T-helper 17 cell (primary cell): ENCODE measurements at places on chromosomes 2 and 18.

GRCh38 chr2:159411460-159411859, 125.0 kb upstream of the WDSUB1 start:
- H3K36me3 ChIP-seq, result peaks cover 5% of the 10 kb centered on the region
- no peaks in the 10 kb centered on the region for H3K27me3 ChIP-seq
- no peak for DNase-seq
- no peak overlapping the region for H3K27ac ChIP-seq
- H3K4me1 ChIP-seq, result no peaks in the 10 kb centered on the region
- H3K4me3 ChIP-seq, result no peak overlapping the region

DNA sequence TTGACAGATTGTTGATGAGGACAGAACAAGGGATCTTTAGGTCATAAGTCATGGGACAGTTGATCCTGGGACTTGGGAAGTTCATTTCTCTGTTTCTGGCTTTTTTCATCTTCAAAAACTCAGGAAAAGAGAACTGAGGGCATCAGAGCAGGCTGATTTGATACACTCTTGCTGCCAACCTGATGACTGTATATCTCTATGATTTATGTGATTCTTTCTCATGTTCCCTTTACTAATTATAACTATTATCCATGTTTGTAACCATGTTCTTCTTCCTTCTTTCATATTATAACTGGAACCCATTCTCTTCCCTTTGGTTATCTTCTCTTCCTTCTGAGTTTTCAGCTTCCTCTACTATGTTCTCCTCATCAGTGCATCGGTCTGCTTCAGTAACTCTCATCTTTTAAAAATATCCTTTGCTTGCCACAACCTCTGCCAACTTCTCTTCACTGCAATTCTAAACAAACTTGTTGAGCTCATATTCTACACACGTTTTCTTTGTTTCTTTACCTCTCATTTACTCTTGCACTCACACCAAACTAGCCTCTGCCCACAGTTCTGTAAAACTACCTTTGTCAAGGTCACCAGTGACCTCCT, 13.5 kb downstream of the RASGRP3 start:
- no peak for DNase-seq
- peaks cover 13% of the 10 kb centered on the region for H3K4me1 ChIP-seq
- H3K36me3 ChIP-seq, result peaks cover 3% of the 10 kb centered on the region
- peak overlapping the region; percentile 22 for H3K4me3 ChIP-seq
- no peak overlapping the region for H3K27ac ChIP-seq

GRCh38 chr2:128597121-128597762, 278.6 kb upstream of the HS6ST1 start:
- no peak overlapping the region for H3K4me3 ChIP-seq
- no peak overlapping the region for H3K27ac ChIP-seq
- H3K4me1 ChIP-seq, result no peaks in the 10 kb centered on the region
- H3K36me3 ChIP-seq, result no peaks in the 10 kb centered on the region

- no peak overlapping the region for H3K27ac ChIP-seq
- peaks cover 2% of the 10 kb centered on the region for H3K36me3 ChIP-seq
- DNase-seq, result no peak
- H3K27me3 ChIP-seq, result no peaks in the 10 kb centered on the region
Measured at GRCh38 chr2:200454927-200455801, 54.7 kb downstream of the KCTD18 start.

DNA sequence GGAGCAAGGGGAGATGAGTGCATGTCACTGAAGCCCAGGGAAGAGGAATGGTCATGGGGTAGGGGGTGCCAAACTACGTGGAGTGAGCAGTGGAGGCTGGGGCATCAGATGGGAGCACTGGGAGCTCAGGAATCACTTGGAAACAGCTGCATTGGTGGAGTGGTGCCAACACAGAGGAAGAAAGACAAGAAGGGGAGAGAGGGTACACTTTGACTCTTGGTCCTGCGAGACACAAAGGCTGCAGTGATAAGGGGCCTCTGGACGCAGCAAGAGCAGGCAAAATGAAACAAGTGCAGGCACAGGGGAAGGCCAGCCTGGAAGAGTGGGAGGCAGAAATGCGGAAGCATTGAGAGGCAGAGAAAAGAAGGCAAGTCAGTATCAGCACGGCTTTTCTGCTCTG, 134.7 kb upstream of the SMIM21 start:
- H3K27me3 ChIP-seq, result peaks cover 17% of the 10 kb centered on the region
- H3K4me3 ChIP-seq, result no peak overlapping the region
- no peaks in the 10 kb centered on the region for H3K4me1 ChIP-seq
- DNase-seq, result no peak

DNA sequence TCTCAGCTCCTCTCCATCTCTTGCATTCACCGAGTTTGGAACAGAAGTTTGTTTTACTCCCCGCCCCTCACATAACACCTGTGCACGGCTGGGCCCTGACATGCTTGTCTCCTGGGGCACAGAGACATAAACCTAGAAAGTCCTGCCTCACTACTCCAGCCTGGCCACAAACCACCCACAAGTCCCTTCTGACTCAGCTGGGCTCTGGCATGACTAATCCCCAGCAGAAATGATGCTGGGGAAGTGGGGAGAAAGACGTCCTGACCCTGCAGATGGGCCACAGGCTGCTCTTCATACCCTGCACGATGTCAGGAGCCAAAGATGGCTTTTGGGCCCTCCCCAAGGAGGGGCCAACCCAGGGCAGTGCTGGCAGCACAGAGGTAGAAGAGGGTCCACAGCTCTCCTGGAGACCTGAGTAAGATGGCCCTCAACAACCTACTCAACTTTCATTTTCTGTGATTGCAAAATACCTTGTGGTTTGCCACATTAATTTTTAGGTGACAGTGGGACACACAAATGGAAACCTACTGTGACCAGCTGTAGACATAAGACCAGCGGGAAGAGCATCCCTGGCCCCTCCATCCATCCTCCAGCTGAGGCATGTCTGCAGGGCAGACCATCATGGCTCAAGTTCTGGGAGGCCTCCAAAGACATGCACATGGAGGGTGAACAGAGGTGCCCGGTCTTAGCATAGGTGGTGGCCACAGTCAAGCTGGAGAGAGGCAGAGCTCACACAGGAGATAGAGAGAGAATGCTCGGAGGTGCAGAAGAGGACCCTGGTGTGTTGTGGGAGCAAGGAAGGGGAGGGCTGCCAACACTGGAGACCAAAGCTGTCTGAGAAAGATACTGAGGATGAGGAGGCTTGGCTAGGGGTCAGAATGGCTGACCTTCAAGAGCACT, 40.0 kb downstream of the DNMT3A start:
- H3K36me3 ChIP-seq, result peaks cover 4% of the 10 kb centered on the region
- no peaks in the 10 kb centered on the region for H3K27me3 ChIP-seq
- DNase-seq, result no peak
- H3K27ac ChIP-seq, result peak overlapping the region; percentile 95
- peak overlapping the region; percentile 73 for H3K4me3 ChIP-seq

DNA sequence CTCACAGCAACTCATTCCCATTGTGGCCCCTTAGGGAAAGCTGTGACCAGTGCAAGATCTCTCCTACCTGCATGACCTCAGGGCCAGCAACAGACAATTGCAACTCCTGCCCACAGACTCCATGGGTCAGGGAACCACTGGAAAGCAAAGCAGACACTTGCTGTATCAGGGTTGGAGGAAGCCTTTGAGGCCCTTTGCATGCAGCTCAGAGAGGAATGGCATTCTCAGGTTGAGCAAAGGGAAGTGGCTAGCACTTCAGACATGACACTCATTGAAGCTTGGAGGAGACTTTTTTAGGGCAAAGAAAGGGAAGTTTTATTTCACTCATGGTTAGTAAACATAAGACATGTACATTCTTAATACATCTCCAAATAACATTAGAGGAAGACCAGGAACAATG, 22.1 kb downstream of the IL1F10 start:
- H3K27me3 ChIP-seq, result peaks cover 8% of the 10 kb centered on the region
- no peak overlapping the region for H3K4me3 ChIP-seq
- DNase-seq, result no peak
- H3K36me3 ChIP-seq, result peaks cover 7% of the 10 kb centered on the region

DNA sequence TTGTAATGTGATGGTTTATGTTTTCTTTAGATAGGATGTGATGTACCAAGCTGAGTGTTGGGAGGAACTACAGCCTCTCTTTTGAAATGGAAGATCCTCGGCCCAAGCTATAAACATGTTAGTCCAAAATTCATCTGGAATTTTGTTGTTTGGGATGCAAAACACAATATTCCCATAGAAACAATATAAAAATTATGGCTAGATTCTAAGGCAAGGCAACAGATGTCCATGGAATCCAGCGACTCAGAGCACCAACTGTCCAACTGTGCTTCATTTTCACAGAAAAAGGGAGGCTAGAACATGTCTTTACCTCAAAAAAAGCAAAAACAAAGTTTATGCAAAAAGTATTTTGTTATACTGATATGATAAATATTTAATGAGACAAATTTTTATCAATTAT, 52.4 kb upstream of the ATP8B1 start:
- H3K27ac ChIP-seq, result no peak overlapping the region
- no peak for DNase-seq
- no peak overlapping the region for H3K4me3 ChIP-seq
- no peaks in the 10 kb centered on the region for H3K4me1 ChIP-seq
- peaks cover 8% of the 10 kb centered on the region for H3K27me3 ChIP-seq

GRCh38 chr2:175003875-175004729, 1.1 kb downstream of the CHN1 start:
- peaks cover 6% of the 10 kb centered on the region for H3K4me1 ChIP-seq
- no peaks in the 10 kb centered on the region for H3K36me3 ChIP-seq
- peak overlapping the region; percentile 54 for H3K27ac ChIP-seq
